Esophagus muscularis mucosa (tissue), 4 donors: ENCODE measurements at places on chromosomes 3 and 15. TPM values are rescaled to one million over a fixed set of nuclear protein-coding genes. Genes with fewer than 3 reads are reported as not detected.

DNA sequence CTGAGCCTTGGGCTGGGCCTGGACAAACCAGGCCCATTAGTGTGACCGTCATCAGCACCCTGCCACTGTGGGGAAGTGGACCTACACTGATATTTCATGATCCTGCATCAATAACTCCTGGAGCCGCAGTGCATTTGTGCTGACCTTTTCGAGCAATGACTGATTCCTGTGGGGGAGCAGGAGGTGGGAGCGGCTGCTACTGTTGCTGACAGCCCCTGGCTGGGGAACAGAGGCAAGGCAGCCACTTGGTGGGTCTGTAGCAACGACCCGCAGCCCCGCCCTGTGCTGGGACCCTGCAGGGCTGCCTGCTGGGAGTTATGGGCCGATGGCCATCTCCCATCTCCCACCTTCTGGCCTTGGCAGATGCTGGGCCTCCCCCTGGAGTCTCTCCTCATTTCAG lies 42.1 kb downstream of the CCDC33 start:
- no peak overlapping the region for H3K27ac ChIP-seq
- no peaks in the 10 kb centered on the region for H3K36me3 ChIP-seq
- no peak for DNase-seq
- no peak overlapping the region for H3K4me3 ChIP-seq

DNA sequence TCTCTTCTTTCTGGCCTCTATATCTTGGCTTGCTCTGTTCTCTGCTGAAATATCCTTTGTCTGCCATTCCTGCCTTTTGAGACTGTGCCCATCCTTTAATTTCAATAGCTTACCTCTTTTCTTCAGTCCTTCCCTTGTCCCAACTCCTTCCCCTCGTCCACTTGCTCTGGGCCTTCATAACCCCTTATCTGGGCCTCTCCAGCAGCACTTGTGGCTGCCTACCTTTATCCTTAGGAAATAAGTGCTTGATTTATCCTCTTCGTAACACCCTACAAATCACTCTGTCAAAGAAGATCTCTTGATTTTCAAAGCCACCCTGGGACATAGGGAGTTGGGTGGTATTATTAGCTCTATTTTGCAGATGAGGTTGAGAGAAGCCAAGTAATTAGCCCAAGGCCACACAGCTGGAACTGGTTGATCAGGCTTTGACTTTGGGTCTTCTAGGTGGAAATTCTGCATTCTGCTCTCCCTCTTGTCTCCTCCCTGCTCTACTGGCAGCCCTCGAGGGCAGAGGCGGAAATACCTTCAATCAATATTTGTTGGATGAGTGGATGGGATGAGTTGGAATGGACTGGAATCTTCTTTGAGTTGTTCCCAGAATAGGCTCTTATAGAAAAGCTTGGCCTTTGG lies 84.0 kb upstream of the TLE3 start:
- no peak overlapping the region for H3K4me3 ChIP-seq
- no peak overlapping the region for H3K27ac ChIP-seq
- no peaks in the 10 kb centered on the region for H3K36me3 ChIP-seq

DNA sequence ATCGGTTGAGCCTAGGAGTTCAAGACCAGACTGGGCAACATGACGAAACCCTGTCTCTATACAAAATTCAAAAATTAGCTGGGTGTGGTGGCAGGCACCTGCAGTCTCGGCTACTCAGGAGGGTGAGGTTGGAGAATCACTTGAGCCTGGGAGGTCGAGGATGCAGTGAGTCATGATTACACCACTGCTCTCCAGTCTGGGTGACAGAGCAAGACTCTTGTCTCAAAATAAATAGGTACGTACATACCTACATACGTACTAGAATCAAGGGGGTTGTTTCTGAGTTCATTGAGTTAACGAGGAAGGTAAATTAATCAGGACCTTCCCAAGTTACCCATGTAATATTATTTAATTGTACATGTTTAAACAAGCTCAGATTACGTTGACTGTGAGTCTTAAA lies 97.5 kb downstream of the CHL1 start:
- no peaks in the 10 kb centered on the region for H3K4me1 ChIP-seq
- H3K4me3 ChIP-seq: no peak overlapping the region
- no peak overlapping the region for H3K27ac ChIP-seq
- no peaks in the 10 kb centered on the region for H3K36me3 ChIP-seq
- no peaks in the 10 kb centered on the region for H3K27me3 ChIP-seq
- DNase-seq: no peak

- no peaks in the 10 kb centered on the region for H3K36me3 ChIP-seq
- H3K4me3 ChIP-seq: no peak overlapping the region
- no peak for DNase-seq
- H3K27me3 ChIP-seq: no peaks in the 10 kb centered on the region
- no peak overlapping the region for H3K27ac ChIP-seq
- H3K4me1 ChIP-seq: peaks cover 24% of the 10 kb centered on the region
Observed at GRCh38 chr15:60762638-60763037, 283.7 kb upstream of the ICE2 start.

GRCh38 chr3:115814778-115815380 lies 191.6 kb downstream of the GAP43 start:
- no peak overlapping the region for H3K4me3 ChIP-seq
- no peak overlapping the region for H3K27ac ChIP-seq
- no peaks in the 10 kb centered on the region for H3K36me3 ChIP-seq
- DNase-seq: no peak
- no peaks in the 10 kb centered on the region for H3K4me1 ChIP-seq

- no peak overlapping the region for H3K27ac ChIP-seq
- no peaks in the 10 kb centered on the region for H3K36me3 ChIP-seq
- no peaks in the 10 kb centered on the region for H3K4me1 ChIP-seq
- DNase-seq: no peak
Observed at GRCh38 chr3:1848935-1849334, 249.7 kb upstream of the CNTN4 start.

- H3K4me3 ChIP-seq: no peak overlapping the region
- no peaks in the 10 kb centered on the region for H3K27me3 ChIP-seq
- H3K4me1 ChIP-seq: peaks cover 6% of the 10 kb centered on the region
Observed at GRCh38 chr3:119492810-119493209, 5.5 kb upstream of the TIMMDC1 start.

DNA sequence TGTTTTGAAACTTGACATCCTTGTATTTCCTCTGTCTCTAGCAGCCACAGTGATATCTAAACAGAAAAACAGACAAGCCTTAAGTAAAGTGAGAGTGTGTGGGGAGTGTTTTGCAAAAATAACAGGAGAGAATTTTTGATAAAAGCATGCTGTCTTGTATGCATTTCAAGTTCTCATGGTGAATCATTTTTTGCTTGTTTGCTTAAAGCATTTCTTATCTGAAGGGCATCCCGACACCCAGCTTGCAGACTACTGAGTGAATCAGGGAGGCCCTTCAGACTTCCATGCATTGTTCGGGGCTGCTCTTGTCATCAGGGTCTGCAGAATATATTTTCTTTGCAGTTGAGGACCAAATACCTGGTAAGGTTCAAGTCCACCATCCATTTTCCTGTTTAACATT lies 8.5 kb downstream of the CGNL1 start:
- H3K4me3 ChIP-seq: no peak overlapping the region
- DNase-seq: no peak
- H3K27me3 ChIP-seq: no peaks in the 10 kb centered on the region

DNA sequence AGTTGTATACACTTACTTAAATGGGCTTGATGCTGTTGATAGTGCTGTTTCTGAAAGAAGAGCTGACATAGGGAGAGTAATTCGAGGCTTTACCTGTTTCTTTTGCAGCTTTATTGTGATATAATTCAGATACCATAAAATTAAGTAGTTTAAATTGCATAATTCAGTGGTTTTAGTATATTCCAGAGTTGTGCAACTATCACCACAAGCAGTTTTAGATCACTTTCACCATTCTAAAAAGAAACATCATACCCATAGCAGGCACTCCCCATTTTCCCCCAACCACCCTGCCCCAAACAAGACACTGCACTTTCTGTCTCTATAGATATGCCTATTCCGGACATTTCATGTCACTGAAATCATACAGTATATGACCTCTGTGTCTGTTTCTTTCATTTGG lies 98.5 kb downstream of the MTHFS start:
- H3K4me1 ChIP-seq: no peaks in the 10 kb centered on the region
- H3K4me3 ChIP-seq: no peak overlapping the region
- H3K36me3 ChIP-seq: no peaks in the 10 kb centered on the region
- no peak for DNase-seq
- H3K27me3 ChIP-seq: no peaks in the 10 kb centered on the region
- no peak overlapping the region for H3K27ac ChIP-seq

GRCh38 chr15:43511012-43511885 lies 6.2 kb upstream of the MAP1A start:
- no peaks in the 10 kb centered on the region for H3K36me3 ChIP-seq
- H3K4me1 ChIP-seq: peaks cover 42% of the 10 kb centered on the region
- H3K27me3 ChIP-seq: no peaks in the 10 kb centered on the region
- H3K27ac ChIP-seq: peak overlapping the region; percentile 79
- DNase-seq: no peak

- no peak overlapping the region for H3K27ac ChIP-seq
- no peaks in the 10 kb centered on the region for H3K36me3 ChIP-seq
- H3K27me3 ChIP-seq: no peaks in the 10 kb centered on the region
Observed at GRCh38 chr3:22861426-22861825, 341.7 kb upstream of the UBE2E2 start.

- H3K27ac ChIP-seq: no peak overlapping the region
- peaks cover 70% of the 10 kb centered on the region for H3K4me1 ChIP-seq
- DNase-seq: no peak
- H3K27me3 ChIP-seq: no peaks in the 10 kb centered on the region
Observed at GRCh38 chr3:138369151-138369900, 20.9 kb downstream of the MRAS start.

DNA sequence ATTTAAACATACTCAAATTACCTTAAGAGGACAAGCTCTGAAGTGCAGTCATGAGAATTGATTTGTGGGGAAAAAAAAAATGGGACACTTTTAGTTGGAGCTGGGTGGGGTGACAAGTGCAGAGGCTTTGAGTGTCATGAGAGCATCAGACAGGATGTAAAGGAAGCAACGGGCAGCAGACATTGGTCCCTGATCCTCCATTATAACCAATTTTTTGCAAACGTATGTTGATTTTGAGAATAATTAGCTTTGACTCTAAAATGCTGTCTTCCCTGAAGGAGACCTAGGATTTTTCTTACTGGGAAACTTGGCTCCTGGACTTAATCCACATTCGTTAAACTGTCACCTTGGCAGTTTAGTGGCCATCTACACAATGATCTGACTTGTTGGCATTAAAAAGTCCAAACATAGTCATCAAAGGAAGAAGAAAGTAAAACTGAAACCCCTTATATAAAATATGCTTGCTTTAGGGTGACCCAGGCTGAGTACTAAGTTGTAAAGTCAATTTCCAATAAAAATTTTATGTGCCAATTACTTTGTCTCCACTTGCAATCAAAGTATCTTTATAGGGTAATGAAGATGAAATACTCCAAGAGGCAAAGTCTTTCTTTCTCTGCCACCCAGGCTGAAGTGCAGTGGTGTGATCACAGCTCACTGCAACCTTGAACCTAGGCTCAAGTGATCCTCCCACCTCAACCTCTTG lies 45.6 kb downstream of the BCL2L10 start:
- peaks cover 21% of the 10 kb centered on the region for H3K36me3 ChIP-seq
- no peak for DNase-seq
- no peak overlapping the region for H3K4me3 ChIP-seq

DNA sequence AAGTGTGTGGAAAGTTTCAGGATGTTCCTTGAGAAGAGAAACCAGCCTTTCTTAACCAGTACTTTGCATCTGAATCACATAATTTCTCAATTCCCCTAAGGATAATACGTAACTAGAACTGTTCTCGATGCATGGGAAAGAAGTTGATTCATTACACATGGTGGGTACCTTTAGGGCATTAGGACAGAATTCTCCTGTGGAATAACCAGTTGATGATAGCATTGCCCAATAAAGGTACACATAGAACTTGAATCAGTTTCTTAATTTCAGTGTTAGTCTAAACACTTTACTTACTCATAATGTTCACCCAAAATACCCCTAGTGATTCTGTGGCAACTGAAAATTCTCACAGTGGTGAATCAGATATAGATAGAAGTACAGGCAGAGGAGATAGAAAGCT lies 1030.9 kb downstream of the ROBO1 start:
- no peaks in the 10 kb centered on the region for H3K27me3 ChIP-seq
- no peak overlapping the region for H3K4me3 ChIP-seq
- no peaks in the 10 kb centered on the region for H3K36me3 ChIP-seq
- no peak for DNase-seq
- no peak overlapping the region for H3K27ac ChIP-seq
- H3K4me1 ChIP-seq: no peaks in the 10 kb centered on the region

DNA sequence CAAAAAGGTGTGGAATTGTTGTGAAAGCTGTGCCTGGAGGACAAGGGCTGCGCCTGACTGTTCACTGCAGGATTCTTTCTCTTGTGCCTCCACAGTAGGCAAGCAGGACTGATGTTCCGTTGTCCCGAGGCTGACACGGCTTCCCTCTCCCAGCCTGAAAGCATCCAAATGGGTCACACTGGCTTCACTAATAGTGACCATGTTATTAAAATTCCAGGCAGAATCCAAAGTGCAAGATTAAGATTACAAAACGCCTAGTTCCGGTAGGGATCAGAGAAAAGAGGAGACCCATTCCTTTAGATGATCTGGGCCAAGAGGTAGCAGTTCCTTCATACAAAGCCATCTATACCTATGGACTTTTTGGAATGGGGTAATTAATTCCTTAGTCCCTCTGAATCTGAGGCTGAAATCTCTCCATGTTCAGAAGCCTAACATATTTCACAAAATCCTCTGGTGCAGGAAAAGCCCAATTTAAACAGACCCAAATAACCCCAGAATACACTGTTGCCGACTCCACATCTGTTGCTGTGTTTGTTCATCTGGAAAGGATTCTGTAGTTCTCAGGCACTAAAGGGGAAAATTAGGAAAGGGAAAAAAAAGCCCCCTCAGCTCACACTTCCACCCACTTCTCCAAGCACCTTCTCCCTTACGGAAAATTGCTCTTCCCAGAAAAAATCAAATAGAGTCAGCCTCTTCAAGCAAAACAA lies 145.9 kb downstream of the RORA start:
- H3K4me1 ChIP-seq: no peaks in the 10 kb centered on the region
- DNase-seq: no peak
- no peak overlapping the region for H3K4me3 ChIP-seq
- no peaks in the 10 kb centered on the region for H3K27me3 ChIP-seq
- no peak overlapping the region for H3K27ac ChIP-seq
- H3K36me3 ChIP-seq: no peaks in the 10 kb centered on the region

GRCh38 chr3:56923526-56924224 lies 121.9 kb upstream of the ARHGEF3 start:
- peaks cover 59% of the 10 kb centered on the region for H3K4me1 ChIP-seq
- no peaks in the 10 kb centered on the region for H3K36me3 ChIP-seq
- no peak overlapping the region for H3K4me3 ChIP-seq
- H3K27me3 ChIP-seq: no peaks in the 10 kb centered on the region

DNA sequence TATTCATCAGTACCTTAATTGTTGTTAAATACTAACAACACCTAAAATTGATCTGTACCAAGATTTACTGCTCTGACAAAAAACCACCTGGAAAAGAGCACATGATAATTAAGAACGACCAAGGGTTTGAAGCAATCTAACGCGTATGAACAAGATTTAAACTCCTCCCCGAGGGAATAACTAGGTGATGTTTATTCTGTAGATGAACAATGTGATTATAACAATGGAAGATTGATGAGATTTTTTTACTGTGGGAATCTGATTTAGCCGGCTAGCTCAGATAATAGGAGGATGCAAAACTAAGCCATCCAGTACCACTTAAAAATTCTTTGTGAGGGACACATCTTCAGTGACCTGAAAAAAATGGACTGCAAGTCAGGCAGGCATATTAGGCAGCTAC lies 222.1 kb downstream of the FHIT start:
- no peak overlapping the region for H3K4me3 ChIP-seq
- H3K36me3 ChIP-seq: no peaks in the 10 kb centered on the region
- H3K27ac ChIP-seq: no peak overlapping the region
- no peak for DNase-seq
- H3K27me3 ChIP-seq: no peaks in the 10 kb centered on the region
- no peaks in the 10 kb centered on the region for H3K4me1 ChIP-seq

IGSF10 gene
- 0.83 TPM for total RNA-seq

C3orf22 gene
- not detected for total RNA-seq

SLC22A13 gene
- total RNA-seq: 0.29 TPM

ITIH3 gene
- 3.2 TPM for total RNA-seq

UNC13C gene
- total RNA-seq: 4.2 TPM

ST3GAL6 gene
- total RNA-seq: 3.3 TPM

PLA2G4E gene
- total RNA-seq: not detected
